ENCODE measurements at places on chromosomes 6 and 20. TPM values are rescaled to one million over a fixed set of nuclear protein-coding genes. Genes with fewer than 3 reads are reported as not detected.

SLC35B3 gene
- 10.9 TPM for total RNA-seq

EPPIN gene
- not detected for total RNA-seq

NEU1 gene
- 53.8 TPM for total RNA-seq

TSBP1 gene
- total RNA-seq: not detected

OPN5 gene
- not detected for total RNA-seq

NCR2 gene
- not detected for total RNA-seq
